ENCODE measurements at places on chromosomes 4 and X.

- DNase-seq: peak; percentile 51
Measured at GRCh38 chr4:38759113-38759789, 23.5 kb downstream of the TLR10 start.

DNA sequence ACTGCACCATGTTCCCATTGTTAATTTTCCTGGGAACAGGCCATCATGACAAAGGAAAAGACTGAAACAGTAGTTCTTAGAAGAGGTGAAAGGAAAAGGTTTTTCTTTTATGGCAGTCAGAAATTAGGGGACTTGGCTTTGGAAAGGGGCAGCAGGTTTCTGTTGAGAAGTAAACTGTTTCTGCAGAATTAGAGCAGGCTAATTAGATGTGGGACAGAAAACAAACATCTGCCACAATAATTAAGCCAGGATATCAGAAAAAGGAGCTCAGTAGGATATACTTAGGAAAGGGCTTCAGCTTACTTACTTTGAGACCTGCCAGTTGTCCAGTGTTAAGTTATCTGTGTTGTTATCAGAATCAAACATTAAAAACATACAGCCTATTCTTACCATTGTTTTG, 36.7 kb upstream of the STPG2 start:
- DNase-seq: no peak

GRCh38 chr4:11495291-11495690, 66.6 kb upstream of the HS3ST1 start:
- no peak for DNase-seq

DNA sequence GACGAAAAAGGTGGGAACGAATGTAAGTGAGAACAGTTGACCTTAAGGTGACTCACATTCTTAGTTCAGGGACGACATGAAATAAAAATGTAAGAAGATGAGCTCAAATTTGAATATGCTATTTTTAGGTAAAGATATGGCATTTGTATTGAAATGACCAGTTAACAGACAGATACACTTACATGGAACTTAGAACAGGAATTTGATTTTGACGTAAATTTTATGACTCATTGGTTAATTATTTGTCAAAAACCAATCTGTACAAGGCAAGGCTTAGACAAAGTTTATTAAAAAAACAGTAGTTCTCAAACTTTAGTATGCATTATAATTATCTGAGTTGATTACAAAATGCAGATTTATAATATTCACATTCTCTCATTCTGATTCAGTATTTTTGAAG, 469.4 kb downstream of the CFAP47 start:
- DNase-seq: no peak

DNA sequence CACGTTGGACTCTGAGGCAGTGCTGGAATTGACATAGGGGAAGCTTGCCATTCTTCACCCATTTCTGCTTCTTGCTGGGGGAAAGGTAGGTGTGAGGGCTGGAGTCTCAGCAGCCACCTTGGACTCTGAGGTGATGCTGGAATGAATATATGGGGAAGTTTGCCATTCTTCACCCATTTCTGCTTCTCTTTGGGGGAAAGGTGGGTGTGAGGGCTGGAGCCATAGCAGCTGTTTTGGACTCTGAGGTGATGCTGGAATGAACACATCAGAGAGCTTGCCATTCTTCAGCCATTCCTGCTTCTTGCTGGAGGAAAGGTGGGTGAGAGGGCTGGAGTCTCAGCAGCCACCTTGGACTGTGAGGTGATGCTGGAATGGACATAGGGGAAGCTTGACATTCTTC, 115.1 kb downstream of the CRLF2 start:
- no peak for DNase-seq

DNA sequence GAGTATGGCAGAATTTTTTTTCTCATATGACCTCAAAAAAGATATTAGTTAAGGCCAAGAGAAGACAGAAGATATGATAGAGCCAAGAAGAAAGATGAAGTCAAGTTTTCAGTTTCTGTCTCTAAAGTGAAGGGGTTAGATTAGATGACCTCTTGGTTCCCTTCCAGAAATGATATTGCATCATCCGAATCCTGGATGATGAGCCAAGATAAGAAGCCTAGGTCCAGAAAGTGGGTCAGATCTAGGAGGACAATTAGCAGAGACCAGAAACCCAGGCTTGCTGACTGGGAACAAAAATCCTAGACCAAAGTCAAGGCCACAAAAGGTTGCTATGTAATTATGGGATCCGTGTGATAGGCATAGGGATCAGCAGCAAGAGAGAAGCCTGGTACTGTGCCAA, 20.2 kb downstream of the SATL1 start:
- DNase-seq: no peak

GRCh38 chr4:74423104-74423503, 21.8 kb upstream of the AREG start:
- no peak for DNase-seq

GRCh38 chr4:139129206-139129605, 47.8 kb downstream of the ELF2 start:
- DNase-seq: no peak

- DNase-seq: peak; percentile 35
Measured at GRCh38 chr4:139734875-139735380, 69.3 kb downstream of the MGST2 start.

GRCh38 chrX:153687121-153688039, at the start of gene SLC6A8:
SLC6A8 (plus strand) TSS chrX:153687926; CDS start chrX:153688575, 649 bp downstream.
- peak; percentile 19 for DNase-seq

DNA sequence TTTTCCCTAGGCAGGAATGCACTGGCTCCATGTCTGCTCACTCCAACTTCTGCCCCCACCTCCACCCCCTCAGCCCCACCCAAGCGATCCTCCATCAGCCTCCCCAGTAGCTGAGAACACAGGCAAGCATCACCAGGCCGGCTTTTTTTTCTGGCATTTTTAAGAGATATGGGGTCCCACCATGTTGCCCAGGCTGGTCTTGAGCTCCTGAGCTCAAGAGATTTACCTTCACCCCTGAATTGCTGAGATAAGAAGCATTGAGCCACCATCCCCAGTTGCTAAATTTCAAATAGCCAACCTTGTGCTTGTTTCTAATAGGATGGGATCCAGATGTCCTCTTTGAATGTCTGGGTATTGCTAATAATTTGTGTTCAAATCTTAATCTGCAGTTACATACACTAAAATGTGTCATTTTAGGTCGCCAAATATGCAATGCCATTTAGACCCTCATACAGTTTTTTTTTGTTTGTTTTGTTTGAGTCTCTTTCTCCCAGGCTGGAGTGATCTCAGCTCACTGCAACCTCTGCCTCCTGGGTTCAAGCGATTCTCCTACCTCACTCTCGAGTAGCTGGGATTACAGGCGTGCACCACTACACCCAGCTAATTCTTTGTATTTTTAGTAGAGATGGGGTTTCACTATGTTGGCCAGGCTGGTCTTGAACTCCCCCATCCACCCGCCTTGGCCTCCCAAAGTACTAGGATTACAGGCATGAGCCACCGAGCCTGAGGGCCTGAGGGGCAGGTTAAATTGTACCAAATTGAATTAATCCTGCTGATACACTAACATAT, 8.8 kb downstream of the LARP7 start:
- no peak for DNase-seq

GRCh38 chr4:986879-987623, at the start of gene IDUA:
IDUA (plus strand) TSS chr4:987044; CDS start chr4:987085, 41 bp downstream.
- peak; percentile 81 for DNase-seq
